ENCODE measurements at places on chromosomes 5 and 9. TPM values are rescaled to one million over a fixed set of nuclear protein-coding genes. Genes with fewer than 3 reads are reported as not detected.
A peak's percentile ranks its signal among the peaks of the same experiment; 100 is the strongest.

Gene SLC12A2
- total RNA-seq: 126 TPM

Gene GRM6
- total RNA-seq: not detected

Gene WDR38
- total RNA-seq: not detected

Gene SPATA9
- total RNA-seq: not detected

Gene MLANA
- not detected for total RNA-seq

- DNase-seq: no peak
- H3K4me1 ChIP-seq: peaks cover 54% of the 10 kb centered on the region
- peaks cover 4% of the 10 kb centered on the region for H3K36me3 ChIP-seq
- peak overlapping the region; percentile 77 for H3K4me3 ChIP-seq
- peaks cover 5% of the 10 kb centered on the region for H3K27me3 ChIP-seq
These were observed 796 bp upstream of the GADD45G start for GRCh38 chr9:89603767-89604665.

DNA sequence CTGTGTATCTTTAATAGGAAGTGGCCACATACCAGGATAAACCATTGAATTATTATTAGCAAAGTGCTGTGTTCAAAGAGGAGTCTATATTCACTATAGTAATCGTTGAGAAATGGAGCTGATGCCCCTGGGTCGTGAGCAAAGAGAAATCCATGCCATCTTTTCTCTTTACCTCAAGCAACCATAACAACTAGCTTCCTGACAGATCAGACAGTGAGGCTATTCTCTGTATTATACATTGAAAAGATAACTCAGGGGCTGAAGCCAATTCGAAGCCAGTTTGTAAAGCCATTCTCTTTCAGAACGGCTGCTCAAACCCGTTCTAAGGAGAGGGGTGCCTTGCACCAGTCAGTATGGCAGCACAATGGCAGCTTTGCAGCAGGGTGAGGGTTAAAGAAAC lies 680.6 kb downstream of the SEMA5A start:
- H3K36me3 ChIP-seq: no peaks in the 10 kb centered on the region

- no peak overlapping the region for H3K4me3 ChIP-seq
- no peak overlapping the region for H3K27ac ChIP-seq
- no peaks in the 10 kb centered on the region for H3K4me1 ChIP-seq
These were observed 24.8 kb upstream of the ALDH1A1 start for GRCh38 chr9:72977670-72978069.

DNA sequence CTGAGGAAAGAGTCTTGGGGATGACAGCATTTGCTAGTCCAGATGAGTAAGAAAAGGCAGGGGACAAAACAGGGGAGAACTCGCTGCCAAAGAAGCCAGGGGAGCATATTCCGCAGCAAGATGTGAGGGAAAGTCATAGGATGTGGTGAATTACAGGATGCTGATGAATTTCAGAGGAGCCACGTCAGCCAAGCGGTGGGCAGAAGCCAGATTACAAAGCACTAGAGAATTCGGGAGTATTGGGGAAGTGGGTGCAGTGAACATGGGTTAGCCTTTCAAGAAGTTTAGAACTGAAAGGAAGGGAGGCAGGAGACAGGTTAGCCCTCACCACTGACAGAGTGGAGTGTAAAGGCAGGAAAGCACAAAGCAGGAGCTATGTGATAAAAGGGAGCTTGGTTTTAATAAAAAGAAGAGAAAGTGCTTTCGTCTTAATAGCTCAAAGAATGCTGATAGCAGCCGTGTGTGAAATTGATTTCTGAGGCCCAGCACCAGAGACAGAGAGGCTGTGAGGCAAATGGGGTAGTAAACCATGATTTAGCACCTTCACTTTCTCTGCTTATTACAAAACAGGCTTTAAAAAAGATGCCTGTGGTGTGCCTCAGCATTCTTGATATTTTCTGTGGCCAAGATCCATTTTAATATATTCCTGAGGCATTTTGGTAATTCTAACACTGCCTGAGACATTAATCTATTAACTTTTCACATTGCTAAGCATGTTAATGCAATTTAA lies 16.9 kb downstream of the ADAMTSL1 start:
- peaks cover 45% of the 10 kb centered on the region for H3K4me1 ChIP-seq
- H3K36me3 ChIP-seq: no peaks in the 10 kb centered on the region
- H3K27ac ChIP-seq: peak overlapping the region; percentile 62
- DNase-seq: no peak
- H3K27me3 ChIP-seq: no peaks in the 10 kb centered on the region

DNA sequence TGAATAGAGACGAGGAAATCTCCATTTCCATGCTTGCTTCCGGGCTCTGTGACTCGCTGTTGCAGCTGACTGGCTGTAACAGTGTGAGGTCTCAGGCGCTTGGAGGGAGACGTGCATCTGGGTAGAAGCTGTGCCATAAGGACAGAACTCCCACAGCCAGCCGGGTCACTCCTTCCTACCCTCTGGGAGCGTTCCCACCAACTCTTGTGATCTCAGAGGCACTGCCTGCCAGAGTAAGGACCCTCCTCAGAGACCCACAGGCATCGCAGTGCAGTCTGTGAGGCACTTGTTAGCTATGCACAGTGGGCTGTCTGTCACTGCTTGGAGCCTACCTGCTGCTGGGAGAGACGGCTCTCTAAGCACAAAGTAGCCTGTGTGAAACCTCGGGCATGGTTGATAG lies 203.4 kb upstream of the SEMA6A start:
- DNase-seq: no peak
- H3K27me3 ChIP-seq: no peaks in the 10 kb centered on the region
- no peaks in the 10 kb centered on the region for H3K4me1 ChIP-seq
- no peak overlapping the region for H3K27ac ChIP-seq
- no peaks in the 10 kb centered on the region for H3K36me3 ChIP-seq
- H3K4me3 ChIP-seq: no peak overlapping the region

- no peaks in the 10 kb centered on the region for H3K27me3 ChIP-seq
- no peak overlapping the region for H3K27ac ChIP-seq
- H3K4me3 ChIP-seq: no peak overlapping the region
These were observed 439.0 kb downstream of the ENC1 start for GRCh38 chr5:74201334-74202081.

- no peaks in the 10 kb centered on the region for H3K27me3 ChIP-seq
- peaks cover 9% of the 10 kb centered on the region for H3K4me1 ChIP-seq
- DNase-seq: no peak
- no peaks in the 10 kb centered on the region for H3K36me3 ChIP-seq
- H3K27ac ChIP-seq: no peak overlapping the region
- H3K4me3 ChIP-seq: no peak overlapping the region
These were observed 167.5 kb downstream of the TTC39B start for GRCh38 chr9:15139469-15139868.

DNA sequence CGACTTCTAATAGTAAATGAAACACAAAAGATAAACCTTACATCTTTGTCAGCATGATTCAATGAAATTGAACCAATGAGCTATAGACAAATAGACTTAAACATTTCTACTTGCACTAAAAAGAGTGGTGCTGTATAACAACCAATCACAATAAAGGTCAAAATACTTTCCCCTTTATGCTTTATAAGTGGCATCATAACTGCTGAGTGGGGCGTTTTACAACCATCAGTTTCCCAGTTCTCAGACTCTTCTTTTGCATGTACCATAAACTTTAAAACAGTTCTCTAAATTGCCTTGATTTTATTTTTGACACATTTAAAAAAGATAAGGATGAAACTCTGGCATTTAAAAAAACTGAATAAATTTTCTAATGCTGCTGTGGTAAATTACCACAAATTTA lies 356.2 kb downstream of the NNT start:
- H3K36me3 ChIP-seq: no peaks in the 10 kb centered on the region
- no peaks in the 10 kb centered on the region for H3K27me3 ChIP-seq
- DNase-seq: no peak
- H3K27ac ChIP-seq: no peak overlapping the region
- H3K4me3 ChIP-seq: no peak overlapping the region

DNA sequence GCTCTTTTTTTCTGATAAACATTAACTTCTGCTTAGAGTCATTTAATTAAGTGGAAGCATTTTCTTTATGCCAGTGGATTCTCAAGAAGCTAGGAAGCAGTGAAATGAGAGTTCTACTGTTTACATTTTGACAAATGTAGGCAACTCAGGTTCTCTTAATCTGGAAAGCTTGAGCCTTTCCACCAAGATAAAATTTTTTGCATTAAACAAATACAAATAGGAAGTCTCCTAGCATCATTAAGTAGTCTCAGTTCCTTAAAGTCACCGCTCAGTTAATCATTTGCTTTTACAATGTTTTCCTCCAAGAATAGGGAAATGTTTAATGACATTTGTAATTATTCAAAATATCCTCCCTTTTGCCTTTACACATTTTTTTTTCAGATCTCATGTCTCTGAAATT lies 290.4 kb upstream of the PDE4D start:
- no peak for DNase-seq
- no peak overlapping the region for H3K4me3 ChIP-seq
- H3K4me1 ChIP-seq: peaks cover 4% of the 10 kb centered on the region
- no peaks in the 10 kb centered on the region for H3K36me3 ChIP-seq

DNA sequence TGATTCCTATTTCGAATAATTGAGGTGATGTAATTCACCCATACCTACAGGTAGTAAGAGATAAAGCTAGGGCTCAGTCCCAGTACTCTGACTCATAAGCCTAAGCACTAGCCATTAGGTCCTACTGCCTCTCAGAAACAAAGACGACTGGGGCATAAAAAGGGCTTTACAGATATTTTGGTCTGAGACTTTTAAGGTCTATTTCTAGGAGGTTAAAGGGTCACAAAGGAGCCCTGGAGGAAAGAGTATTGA lies 69.8 kb downstream of the SGCD start:
- peaks cover 22% of the 10 kb centered on the region for H3K4me1 ChIP-seq
- no peak overlapping the region for H3K4me3 ChIP-seq
- H3K27ac ChIP-seq: no peak overlapping the region
- no peaks in the 10 kb centered on the region for H3K27me3 ChIP-seq
- no peak for DNase-seq
- no peaks in the 10 kb centered on the region for H3K36me3 ChIP-seq

DNA sequence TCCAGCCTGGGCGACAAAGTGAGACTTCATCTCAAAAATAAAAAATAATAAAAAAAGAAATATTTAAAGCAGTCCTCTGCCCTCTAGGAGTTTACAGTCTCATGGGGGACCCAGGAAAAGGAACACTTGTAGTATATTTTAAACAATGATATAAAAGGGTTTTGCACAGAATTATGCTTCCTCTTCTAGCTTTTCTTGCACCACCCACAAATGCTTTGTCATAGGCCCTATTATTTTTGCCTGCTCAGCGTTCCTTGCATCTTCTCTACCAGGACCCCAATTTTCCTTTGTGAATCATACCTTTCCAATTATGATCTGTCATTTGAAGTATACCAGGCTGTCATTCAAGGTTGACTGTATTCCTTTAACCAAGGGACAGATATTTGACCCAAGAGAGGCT lies 164.8 kb upstream of the CDKN2B start:
- no peak for DNase-seq
- no peak overlapping the region for H3K27ac ChIP-seq
- H3K4me1 ChIP-seq: no peaks in the 10 kb centered on the region
- no peaks in the 10 kb centered on the region for H3K27me3 ChIP-seq

GRCh38 chr9:113255438-113255837 lies 19.9 kb downstream of the CDC26 start:
- no peak for DNase-seq
- no peak overlapping the region for H3K4me3 ChIP-seq

DNA sequence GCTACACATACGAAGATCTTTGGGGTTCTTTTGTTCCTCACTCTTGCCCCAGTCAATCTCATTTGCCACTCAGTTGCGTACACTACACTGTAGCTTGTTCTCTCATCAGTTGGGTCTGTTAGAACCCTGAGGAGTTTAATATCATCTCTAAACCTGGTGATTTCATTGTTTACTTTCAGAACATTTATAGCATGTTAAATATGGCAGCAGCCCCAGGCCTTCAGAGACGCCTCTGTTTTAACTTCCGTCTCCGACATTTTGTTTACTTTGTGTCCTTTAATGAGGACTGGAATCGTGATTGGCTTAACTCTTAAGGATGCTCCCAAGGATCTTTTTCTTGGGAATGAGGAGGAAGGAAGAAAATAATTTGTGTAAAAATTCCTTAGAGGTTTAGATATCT lies 510.1 kb downstream of the NR2F1-AS1 start:
- no peak overlapping the region for H3K27ac ChIP-seq
- DNase-seq: no peak
- no peak overlapping the region for H3K4me3 ChIP-seq
- H3K4me1 ChIP-seq: no peaks in the 10 kb centered on the region

GRCh38 chr5:128815201-128815600 lies 150.1 kb upstream of the SLC27A6 start:
- no peak overlapping the region for H3K27ac ChIP-seq
- no peaks in the 10 kb centered on the region for H3K36me3 ChIP-seq
- no peaks in the 10 kb centered on the region for H3K4me1 ChIP-seq
- no peaks in the 10 kb centered on the region for H3K27me3 ChIP-seq
- DNase-seq: no peak

DNA sequence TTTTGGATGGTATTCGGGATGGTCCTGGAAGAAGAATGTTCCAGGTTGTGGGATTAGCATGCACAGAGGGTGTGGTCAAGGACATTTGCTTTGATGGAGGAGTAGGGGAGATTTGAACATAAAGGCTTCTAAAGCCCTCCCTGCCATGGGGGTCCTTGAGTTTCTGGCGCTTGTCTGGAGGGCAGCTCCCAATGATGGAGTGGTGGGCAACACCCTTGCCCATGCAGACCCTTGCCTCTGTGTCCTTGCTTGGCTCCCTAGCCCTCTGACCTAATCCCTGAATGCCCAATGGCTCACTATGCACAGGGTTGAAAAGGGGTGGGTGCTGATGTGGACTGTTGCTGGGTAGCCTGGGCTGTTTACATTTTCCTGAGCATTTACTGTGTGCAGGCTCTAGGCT lies 66.6 kb downstream of the RALGPS1 start:
- no peaks in the 10 kb centered on the region for H3K27me3 ChIP-seq
- H3K4me1 ChIP-seq: peaks cover 19% of the 10 kb centered on the region
- H3K4me3 ChIP-seq: no peak overlapping the region

- no peaks in the 10 kb centered on the region for H3K27me3 ChIP-seq
- H3K4me1 ChIP-seq: peaks cover 91% of the 10 kb centered on the region
- H3K27ac ChIP-seq: peak overlapping the region; percentile 74
These were observed 16.5 kb downstream of the NEK6 start for GRCh38 chr9:124274226-124274625.

Data from esophagus muscularis mucosa (tissue), 4 donors.